Immature natural killer cell (primary cell): ENCODE measurements at places on chromosomes 2 and 18. TPM values are rescaled to one million over a fixed set of nuclear protein-coding genes. Genes with fewer than 3 reads are reported as not detected.

The CD207 gene
- not detected for polyA plus RNA-seq

The TXNDC2 gene
- not detected for polyA plus RNA-seq

The ST3GAL5 gene
- 20.9 TPM for polyA plus RNA-seq

DNA sequence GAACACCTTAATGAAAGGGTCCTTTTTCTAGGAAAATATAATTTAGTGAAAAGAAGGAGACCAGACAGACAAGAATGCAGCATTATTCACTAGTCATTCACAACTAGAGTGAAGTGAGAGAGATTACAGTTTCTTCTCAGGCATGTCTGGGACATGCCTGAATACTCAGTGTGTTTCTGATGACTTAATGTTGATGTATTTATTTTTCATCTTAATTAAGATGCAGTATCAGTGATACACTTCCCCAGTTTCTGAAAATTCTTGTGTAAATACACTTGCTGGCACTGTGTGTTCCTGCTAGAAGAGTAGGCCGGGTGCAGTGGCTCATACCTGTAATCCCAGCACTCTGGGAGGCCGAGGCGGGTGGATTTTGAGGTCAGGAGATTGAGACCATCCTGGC is 143.6 kb downstream of the MYO3B start:
- no peak for DNase-seq

DNA sequence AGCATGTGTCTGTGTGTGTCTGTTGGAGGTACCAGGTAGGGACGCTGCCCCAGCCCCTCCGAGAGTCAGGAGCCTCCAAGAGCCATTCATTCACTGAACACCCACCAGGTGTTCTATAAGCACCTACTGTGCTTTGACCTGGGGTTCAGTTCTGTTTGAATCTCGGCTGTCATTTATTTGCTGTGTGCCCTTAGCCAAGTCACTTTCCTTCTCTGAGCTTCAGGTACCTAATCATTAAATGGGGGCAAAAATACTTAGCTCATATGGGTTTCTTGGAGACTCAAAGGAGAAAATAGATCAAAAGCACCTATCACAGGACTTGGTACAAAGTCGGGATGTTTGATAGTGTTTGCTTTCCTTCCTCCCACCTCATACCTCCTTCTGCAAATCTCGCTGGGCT is 13.2 kb downstream of the ASIC4 start:
- no peak for DNase-seq

DNA sequence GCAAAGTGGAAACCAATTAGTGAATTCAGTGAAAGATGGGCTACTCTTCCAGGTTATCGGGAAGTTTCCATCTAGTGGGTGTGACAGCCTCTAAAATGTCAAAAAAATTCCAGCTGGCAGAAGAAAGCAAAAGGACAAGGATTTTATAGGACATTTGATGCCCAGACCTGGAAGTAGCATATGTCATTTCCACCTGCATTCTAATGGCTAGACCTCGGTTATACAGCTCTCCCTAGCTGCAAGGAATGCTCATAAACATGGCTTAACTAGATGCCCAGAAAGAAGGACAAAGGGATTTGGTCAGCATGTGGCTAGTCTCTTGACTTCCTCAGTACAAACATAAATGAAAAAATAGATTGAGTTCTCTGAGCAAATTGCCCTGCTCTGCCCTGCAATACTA is 215.4 kb downstream of the NYAP2 start:
- no peak for DNase-seq

- DNase-seq, result no peak
Observed at GRCh38 chr2:155846259-155846658, 486.3 kb downstream of the NR4A2 start.

DNA sequence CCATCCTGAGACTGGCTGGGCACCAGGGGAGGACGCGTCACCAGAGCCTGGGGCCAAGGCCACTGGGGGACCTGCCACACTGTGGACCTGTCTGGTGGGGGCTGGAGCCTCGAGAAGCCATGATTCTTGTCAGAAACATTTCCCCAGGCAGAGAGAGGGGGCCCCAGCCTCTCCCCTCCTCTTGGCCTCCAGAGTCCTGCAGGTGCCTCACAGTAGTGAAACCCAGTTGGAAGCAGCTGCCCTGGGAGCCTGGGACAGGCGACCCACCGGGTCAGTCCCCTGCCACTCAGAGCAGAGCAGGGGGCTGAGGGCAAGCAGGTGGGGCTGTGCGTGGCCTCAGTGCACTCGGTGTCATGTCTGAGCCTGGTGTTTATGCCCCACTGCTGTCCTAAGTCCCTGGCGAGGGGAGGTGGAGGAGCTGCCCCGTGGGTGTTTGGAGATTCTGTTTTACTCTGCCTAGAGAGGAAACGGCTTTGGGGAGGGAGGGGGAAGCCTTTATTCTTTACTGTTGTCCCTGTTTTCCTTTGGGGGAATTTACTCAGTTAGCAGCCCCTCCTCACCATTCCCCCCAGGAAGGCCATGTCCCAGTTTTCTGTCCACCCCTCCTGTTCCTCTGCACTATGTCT is 7.7 kb downstream of the OXER1 start:
- DNase-seq, result no peak

- DNase-seq, result no peak
Observed at GRCh38 chr2:229205704-229206103, 65.4 kb downstream of the PID1 start.
